ENCODE measurements at places on chromosomes 6 and 20. TPM values are rescaled to one million over a fixed set of nuclear protein-coding genes. Genes with fewer than 3 reads are reported as not detected.

- DNase-seq = no peak
Measured at GRCh38 chr20:46761566-46761965, 52.1 kb downstream of the SLC2A10 start.

DNA sequence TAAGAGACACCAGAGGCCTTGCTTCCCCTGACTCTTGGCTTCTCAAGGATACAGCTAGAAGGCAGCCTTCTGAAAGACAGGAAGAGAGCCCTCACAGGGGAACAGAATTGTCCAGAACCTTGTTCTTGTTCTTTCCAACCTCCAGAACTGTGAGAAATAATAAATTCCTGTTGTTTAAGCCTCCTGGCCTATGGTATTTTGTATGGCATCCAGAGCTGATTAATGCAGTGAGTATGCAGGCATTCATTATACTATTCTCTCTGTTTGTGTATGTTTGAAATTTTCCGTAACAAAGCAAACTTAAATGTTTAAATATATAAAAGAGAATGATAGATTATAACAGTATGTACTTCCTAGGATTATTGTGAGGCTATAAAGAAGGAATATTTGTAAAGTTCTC is 903.4 kb upstream of the FLRT3 start:
- DNase-seq = no peak

TSHZ2 gene
- 4.4 TPM for polyA plus RNA-seq

DNA sequence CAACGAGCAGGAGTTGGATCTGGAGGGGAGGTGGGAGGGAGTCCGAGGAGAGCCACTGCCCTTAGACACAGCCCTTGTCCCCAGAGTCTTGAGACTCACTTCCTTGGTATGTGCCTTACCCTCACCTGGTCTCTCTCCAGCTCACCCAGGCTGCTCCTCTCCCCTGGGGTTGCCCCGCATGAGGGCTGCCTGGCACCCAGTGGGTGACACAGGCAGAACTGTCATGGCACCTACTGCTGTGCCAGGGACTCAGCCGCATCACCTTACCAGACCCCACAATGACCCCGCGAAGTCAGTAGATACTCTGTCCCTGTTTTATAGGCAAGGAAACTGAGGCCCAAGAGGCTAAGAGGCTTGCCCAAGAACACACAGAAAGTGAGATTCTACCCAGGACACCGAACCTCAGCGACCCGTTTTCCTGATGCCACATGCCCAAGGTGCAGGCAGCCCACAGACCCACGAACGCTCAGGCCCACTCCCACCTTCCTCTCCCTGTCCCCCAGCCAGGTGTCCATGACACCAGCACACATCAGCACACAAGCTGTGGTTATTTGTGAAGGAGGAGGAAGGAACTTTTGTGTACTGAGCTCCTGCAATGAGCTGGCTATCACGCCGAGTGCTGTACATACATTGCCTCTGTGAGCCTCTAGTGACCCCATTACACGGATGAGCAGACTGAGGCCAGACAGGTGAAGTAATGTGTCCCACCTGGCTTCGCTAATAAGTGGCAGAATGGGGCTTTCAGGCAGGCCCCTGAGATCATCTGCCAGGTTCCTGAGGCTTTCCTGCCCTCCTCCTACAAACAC is 168.1 kb downstream of the GRM4 start:
- DNase-seq = no peak

GRCh38 chr6:100432136-100432535 is 32.6 kb downstream of the SIM1 start:
- no peak for DNase-seq
